Progenitor cell of endocrine pancreas (in vitro differentiated cells): ENCODE measurements at places on chromosomes 3 and 15. TPM values are rescaled to one million over a fixed set of nuclear protein-coding genes. Genes with fewer than 3 reads are reported as not detected.

The ANKRD28 gene
- total RNA-seq = 63.7 and 66.1 TPM in 2 replicates

The HDC gene
- total RNA-seq = not detected in 2 replicates

The CCK gene
- total RNA-seq = 1.1 and 1.6 TPM in 2 replicates

The STAC gene
- 1.2 and 1.6 TPM in 2 replicates for total RNA-seq

The TLR9 gene
- total RNA-seq = not detected in 2 replicates

The CCDC39 gene
- total RNA-seq = 0.22 and 0.29 TPM in 2 replicates
